ENCODE measurements at places on chromosomes 1 and 21.

- DNase-seq: no peak
These were observed 15.9 kb downstream of the SHISA4 start for GRCh38 chr1:201904579-201904978.

DNA sequence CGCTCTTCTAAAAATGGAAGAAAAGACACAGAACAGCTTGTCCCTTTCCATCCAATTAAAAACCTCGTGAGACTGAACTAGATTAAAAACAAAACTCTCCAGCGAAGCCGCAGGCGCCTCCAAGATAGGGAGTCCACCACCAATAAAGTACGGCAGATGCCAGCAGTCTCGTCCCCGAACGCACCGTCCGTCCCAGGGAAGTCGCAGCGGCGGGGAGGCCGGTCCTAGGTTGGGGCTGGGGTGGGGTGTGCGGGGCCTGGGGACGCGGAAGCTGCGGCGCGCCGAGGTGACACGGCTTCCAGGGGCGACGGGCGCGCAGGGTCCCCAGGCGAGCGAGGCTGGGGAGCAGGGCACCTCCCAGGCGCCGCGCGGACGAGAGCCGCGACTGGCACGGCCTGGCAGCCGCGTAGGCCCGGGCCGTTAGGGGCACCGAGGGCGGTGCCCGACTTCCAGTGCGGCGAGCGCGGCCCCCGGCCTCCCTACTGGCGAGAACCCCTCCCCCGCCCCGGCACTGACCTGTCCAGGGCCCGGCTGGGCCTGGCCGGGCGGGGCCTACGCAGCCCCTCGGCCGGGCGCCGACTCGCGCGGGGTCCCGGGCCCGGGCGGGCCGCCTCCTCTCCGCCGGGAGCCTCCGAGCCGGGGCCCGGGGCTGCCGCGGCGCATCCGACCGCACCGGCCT lies 28.3 kb upstream of the A3GALT2 start:
- peak; percentile 29 for DNase-seq

- no peak for DNase-seq
These were observed 168.7 kb upstream of the FMN2 start for GRCh38 chr1:239922778-239923522.

DNA sequence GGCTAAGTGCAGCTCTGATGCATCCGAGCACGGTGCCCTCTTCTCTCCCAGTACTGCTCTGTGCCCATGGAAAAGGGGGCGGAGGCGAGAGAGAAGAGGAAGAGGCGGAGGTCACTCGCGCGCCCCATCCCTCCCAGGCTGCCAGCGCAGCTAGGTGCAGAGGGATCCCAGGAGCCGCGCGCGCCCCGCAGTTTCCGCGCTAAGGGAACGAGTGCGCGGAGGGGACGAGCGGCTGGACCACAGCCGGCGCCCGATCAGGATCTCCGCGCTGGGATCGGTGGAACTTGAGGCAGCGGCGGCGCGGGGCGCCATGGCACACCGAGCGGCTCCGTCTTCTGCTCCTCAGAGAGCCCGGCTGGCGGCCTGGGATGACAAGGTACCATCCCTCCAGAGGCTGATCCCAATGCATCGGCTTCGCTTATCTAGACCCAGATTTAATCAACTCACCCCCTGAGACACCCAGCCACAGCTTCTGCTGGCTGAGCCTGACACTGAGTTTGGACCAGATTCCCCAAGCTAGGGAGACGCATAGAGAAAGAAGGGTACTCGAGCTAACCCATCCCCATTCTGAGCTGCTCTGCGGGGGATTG lies at the start of gene PTGFR:
PTGFR (plus strand) TSS at position 114 of the 590 bp plus-strand sequence. CDS start 1,770 bp downstream, outside the sequence.
- no peak for DNase-seq

DNA sequence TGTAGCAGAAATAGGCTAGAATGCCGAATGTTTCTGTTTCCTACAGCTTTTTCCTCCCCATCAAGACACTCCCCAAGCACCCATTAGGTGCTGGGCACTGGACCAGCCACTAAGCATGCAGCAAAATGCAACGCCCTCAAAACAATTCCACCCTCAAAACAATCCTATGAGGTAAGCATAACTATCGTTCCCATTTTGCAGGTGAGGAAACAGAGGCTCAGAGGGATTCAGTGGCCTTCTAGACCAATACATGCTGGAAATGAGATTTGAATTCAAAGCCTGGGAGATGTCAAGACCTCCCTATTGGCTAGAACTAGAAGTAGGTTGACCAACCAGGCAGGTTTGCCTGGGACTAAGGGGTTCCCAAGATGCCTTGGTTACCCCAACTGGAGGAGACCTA lies 10.2 kb upstream of the ALDH4A1 start:
- no peak for DNase-seq

- no peak for DNase-seq
These were observed 24.7 kb upstream of the KDM4A start for GRCh38 chr1:43625063-43625780.

DNA sequence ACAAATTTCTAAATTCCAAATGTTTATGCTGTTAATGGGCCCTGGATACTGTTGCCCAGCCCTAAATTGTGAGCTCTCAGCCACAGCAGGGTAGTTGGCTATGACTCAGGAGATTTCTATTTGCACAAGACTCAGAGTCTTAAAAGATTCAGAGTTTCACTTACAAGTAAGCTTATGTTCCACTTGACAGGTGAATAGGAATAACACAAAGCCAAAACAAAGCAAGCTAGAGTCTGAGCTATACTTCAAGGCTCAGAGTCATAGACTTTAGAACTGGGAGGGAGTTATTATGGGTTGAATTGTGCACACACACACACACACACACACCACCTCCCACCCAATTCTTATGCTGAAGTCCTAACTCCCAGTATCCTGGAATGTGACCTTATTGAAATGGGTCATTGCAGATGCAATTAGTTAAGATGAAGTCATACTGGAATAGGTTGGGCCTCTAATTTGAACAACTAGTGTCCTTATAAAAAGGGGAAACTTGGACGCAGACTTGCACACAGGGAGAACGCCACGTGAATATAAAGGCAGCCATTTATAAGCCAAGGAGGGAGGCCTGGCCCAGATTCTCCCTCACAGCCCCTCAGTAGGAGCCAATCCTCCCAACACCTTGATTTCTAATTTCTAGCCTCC lies 30.2 kb downstream of the PRDX6 start:
- DNase-seq: no peak

DNA sequence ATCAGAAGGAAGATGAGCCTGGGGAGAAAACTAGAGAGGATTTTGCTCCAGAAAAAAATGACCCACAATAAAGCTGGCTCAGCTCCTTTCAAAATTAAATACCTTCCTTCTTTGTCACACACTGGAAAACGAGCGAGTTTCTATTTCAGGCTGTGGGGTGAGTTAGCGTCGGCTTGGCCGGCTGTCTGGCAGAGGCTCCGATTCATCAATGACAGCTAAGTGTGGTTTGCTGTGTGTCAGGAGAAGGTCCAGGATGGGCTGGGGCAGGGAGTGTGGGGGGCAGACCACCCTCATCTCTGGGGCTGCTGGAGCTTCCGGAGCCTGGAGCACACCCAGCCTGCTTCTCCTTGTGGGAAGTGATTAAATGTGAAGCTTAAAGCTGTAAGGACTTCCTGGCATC lies 120.2 kb downstream of the ETS2 start:
- no peak for DNase-seq

- no peak for DNase-seq
These were observed 28.9 kb downstream of the FAF1 start for GRCh38 chr1:50930965-50931737.

GRCh38 chr1:37513795-37514349 lies 694 bp downstream of the MEAF6 start:
- peak; percentile 40 for DNase-seq

DNA sequence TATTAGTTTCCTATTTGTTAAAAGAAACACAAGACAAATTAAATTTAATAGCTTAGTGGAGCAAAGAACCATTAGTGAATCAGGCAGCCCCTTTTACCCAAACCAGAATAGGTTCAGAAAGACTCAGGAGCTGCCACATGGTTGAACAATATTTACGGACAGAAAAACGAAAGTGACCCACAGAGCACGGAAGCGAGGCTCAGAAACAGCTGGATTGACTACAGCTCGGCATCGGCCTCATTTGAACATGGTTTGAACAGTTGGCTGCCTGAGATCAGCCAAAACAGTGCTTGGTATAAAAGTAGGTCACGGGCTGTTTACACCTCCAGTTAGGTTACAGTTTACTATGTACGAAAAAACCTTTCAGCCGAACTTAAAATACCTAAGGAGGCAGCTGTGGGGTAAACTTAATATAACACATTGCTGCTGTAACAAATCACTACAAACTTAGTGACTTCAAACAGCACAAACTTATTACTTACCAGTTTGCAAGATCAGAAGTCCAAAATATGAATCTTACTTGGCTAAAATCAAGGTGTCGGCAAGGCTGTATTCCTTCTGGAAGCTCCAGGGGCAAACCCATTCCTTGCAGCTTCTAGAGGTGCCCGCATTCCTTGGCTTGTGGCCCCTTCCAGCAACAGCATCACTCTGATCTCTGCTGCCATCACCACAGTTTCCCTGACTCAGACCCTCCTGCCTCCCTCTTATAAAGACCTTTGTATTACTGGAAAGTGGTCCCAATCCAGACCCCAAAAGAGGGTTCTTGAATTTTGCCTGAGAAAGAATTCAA lies 11.8 kb downstream of the PADI4 start:
- no peak for DNase-seq

GRCh38 chr1:50720457-50721053 lies 239.5 kb downstream of the FAF1 start:
- DNase-seq: no peak

- no peak for DNase-seq
These were observed 75.6 kb downstream of the TAS1R2 start for GRCh38 chr1:18783705-18784481.

GRCh38 chr1:158248118-158248517 lies 6.1 kb upstream of the CD1A start:
- no peak for DNase-seq

GRCh38 chr1:153422450-153423068 lies 6.2 kb downstream of the S100A7A start:
- no peak for DNase-seq

DNA sequence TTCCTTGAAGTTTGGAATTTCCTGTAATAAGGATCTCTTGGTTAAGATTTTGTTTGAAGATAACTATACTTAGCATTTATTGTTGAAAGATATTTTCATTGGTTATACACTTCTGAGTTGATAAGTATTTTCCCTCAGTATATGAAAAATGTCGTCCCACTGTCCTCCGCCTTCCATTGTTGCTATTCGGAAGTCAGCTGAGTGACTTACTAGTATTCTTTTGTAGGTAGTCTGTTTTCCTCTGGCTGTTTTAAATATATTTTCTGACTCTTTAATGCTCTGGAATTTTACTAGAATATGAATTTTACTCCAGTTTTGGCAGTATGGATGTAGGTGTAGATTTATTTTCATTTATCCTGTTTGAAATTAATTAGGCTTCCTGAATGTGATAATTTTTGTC lies 498.7 kb upstream of the NFIA start:
- DNase-seq: no peak

All from activated CD8-positive, alpha-beta memory T cell treated with anti-CD3 and anti-CD28 coated beads for 48 hours (primary cell).